ENCODE measurements at places on chromosomes 11 and 22.

DNA sequence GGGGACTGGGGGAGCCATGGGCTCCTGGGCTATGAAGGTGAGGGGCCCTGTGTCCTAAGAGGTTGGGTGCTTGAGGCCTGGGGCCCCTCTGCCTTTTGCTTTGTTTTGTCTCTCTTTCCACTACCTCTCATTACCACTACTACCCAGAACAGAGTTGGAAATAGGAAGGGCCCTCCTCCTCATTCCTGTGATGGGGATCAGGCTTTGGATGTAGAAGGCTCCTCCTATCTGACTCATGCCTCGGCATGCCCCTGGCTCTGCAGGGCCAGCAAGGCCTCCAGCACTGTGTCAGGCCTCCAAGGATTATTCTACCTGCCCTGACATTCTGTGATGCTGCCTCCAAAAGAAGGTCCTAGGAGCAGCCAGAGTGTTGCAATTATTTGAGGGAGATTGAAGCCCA lies 766 bp downstream of the IZUMO1R start:
- no peak for DNase-seq

- no peak for DNase-seq
Measured at GRCh38 chr11:76552987-76553386, 108.2 kb downstream of the EMSY start.

GRCh38 chr11:87417951-87418350 lies 380.2 kb downstream of the TMEM135 start:
- DNase-seq, result no peak

DNA sequence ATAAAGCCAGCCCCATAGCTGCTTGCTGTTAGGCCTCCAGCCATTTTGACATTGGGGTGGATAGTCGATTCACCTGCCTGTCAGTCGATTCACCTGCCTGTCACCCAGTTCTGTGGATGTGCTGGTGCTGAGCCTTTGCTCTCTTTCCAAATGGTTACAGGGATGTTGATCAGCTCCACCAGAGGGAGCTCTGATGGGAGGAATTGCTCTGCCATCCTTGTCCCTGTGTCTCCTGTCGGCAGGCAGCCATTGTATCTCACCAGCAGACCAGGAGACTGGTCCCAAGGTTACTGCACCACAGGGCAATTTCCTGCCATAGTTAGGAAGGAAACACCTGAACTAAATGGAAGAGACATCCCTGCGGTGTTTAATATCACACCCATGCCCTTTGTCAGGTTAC lies 6.1 kb downstream of the MPEG1 start:
- DNase-seq, result peak; percentile 41

- DNase-seq, result no peak
Measured at GRCh38 chr22:27554106-27554811, 247.3 kb downstream of the MN1 start.
